ENCODE measurements at places on chromosomes 6 and 20.

GRCh38 chr20:6489361-6490171 is 277.9 kb upstream of the BMP2 start:
- no peak for DNase-seq

- no peak for DNase-seq
Observed at GRCh38 chr6:81763051-81763450, 10.6 kb upstream of the TENT5A start.

DNA sequence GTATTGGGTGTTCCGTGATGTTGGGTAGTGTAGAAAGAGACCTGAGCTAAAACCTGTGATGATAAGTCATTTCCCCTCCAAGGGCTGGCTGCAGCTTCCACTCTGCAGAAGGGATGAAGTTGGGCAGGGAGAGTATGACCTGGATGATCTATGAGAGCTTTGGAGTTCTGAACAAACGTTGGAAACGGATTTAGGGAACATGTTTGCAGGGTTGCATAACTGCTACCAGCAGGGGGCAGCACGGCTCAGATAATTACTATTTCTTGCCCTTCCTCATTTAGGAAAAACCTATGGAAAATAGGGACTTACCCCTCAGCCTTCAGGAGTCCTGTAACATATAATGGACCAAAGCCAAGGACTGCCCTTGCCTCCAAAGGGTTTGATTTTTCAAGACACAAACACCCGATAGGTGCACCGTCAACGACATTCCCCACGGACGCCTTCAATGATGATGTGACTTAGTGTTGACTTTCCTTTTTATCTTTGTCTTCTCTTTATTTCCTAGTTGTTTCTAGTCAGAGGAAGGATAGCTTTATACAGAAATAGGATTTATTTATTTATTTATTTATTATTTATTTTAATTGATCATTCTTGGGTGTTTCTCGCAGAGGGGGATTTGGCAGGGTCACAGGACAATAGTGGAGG is 164.9 kb upstream of the SASH1 start:
- no peak for DNase-seq

DNA sequence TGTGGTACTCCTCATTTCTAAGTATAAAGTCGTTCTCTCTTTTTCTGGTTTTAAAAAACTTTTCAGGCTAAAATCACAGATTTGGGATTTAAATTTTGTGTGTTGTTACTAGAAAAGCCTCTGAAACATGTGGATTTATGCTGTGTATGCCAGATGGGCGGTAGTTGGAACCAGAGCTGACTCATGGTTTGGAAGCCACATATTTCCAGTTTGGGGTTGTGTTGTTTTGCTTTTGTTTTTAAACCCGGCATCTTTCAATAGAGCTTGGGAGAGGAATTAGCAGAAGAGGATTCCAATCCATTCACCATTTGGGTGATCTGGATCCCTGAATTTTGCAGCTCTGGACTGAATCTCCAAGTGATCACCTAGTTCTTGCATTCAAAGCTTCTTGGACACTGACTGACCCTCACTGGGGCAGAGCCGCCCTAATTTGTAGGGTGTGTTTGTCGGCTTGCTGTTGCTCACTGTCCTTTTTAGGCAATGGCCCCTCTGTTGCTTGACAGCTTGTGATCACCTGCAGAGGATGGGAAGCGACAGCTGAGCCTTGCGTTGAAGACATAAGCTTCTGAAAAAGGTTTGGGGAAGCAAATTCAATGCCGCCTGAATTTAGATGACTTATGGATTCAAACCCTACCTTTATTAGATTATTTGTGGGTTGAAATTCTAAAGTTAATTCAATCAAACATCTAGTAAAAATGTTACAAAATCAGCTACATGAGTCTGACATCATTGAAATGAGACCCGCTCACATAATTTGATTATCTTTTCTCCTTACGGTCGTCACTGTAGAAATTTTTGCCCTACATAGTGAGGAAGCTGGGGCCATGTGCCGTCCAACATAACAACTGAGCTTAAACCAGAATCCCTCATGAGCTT is 79.9 kb upstream of the CD83 start:
- no peak for DNase-seq

- DNase-seq = no peak
Observed at GRCh38 chr6:148556410-148556809, 190.4 kb upstream of the UST start.

- DNase-seq = no peak
Observed at GRCh38 chr20:49508435-49509199, 26.1 kb upstream of the KCNB1 start.

GRCh38 chr6:118903138-118903537 is 9.2 kb downstream of the ASF1A start:
- no peak for DNase-seq

GRCh38 chr20:47727170-47727880 is 58.0 kb downstream of the SULF2 start:
- DNase-seq = peak; percentile 52

GRCh38 chr6:87920245-87920644 is 127.4 kb upstream of the SPACA1 start:
- DNase-seq = no peak

Measured in stimulated activated CD4-positive, alpha-beta T cell treated with anti-CD3 and anti-CD28 coated beads, Interleukin-12 subunit alpha, Interleukin-12 subunit beta, amount 100 ng/mL, for 24 hours (primary cell).